ENCODE measurements at places on chromosomes 7 and 10.

- DNase-seq = no peak
Observed at GRCh38 chr10:127444155-127444554, 105.0 kb upstream of the NPS start.

GRCh38 chr7:48976253-48976652 lies 51.9 kb downstream of the CDC14C start:
- DNase-seq = no peak

- peak; percentile 39 for DNase-seq
Observed at GRCh38 chr10:80498833-80499741, 38.6 kb upstream of the SH2D4B start.

DNA sequence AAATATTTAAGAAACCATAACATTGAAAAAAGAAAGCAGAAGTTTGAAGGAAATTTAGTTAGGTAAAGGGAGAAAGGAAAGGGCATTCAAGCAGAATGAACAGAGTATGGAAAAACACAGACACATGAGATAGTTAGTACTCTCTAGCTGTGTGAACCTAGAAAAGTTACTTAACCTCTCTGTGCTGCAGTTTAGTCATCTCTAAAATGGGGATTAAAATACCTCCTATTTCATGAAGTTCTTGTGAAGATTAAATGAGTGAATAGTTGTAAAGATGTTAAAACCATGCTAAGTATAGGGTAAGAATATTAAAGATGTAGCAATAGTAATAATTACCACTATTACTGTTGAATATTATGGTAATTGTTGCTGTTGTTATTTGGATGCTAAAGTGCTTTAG lies 269.6 kb downstream of the SLC25A13 start:
- DNase-seq = no peak

DNA sequence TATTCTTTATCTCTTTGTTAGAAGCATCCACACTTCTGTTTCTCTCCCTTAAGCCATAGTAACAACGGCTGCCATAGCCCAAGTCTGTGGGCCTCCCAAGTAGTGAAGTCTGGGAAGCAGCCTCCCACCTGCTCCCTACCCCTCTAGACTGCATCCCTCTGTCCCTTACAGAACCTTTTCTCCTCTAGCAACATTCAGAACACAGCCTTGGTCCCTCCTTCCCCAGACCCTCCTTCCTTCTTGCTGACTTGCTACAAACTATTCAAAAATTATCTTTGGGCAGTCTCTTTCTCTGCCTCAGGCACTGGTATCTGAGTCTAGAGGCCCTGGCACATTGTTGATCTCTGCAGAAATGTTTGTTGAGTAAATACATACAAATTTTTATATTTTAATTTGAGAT lies 2.3 kb upstream of the NYAP1 start:
- no peak for DNase-seq

GRCh38 chr10:69397972-69398371 lies 18.7 kb downstream of the TACR2 start:
- peak; percentile 41 for DNase-seq

DNA sequence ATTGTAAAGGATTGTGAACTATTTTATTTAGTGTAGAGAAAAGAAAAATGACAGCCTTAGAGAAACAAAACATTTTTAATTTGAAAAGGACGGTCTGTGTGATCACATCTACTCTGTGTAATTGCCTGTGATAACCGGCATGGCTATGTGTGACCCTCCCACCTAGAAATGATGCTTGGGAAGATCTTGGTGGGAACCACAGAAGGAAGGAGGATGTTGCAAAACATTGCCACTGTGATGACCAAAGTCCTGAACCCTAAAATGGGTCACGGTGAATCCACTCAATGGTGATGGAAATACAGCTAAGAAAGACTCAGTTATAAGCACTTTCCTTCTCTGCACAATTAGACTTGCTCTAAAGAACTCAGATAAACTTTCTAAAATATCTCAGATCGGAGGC lies 221.3 kb upstream of the FRMD4A start:
- DNase-seq = no peak

DNA sequence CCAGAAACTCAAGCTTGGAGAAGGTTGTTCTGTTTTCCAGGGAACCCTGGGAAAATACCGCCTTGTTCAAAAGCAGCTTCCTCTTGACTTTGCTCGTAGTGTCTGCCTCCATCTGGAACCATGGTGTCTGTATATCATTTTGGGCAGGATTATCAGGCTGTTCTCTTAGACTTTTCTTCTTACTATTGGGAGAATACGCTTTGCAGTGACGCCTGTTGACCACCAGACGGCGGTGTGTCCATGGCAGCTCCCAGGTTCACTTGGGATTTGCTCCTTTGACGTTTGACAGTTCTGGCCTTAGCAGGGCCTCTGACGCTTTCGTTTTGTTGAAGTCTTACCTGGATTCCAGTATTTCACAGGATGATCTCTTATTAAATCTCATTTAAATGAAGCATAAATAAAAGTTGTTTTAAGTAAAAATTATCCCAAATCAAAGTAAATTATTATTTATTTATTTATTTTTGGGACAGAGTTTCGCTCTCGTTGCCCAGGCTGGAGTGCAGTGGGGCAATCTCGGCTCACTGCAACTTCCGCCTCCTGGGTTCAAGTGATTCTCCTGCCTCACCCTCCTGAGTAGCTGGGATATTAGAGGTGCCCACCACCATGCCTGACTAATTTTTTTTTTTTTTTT lies 41.8 kb upstream of the GJD4 start:
- peak; percentile 88 for DNase-seq

GRCh38 chr10:84706431-84706830 lies 378.0 kb downstream of the CCSER2 start:
- DNase-seq = no peak

DNA sequence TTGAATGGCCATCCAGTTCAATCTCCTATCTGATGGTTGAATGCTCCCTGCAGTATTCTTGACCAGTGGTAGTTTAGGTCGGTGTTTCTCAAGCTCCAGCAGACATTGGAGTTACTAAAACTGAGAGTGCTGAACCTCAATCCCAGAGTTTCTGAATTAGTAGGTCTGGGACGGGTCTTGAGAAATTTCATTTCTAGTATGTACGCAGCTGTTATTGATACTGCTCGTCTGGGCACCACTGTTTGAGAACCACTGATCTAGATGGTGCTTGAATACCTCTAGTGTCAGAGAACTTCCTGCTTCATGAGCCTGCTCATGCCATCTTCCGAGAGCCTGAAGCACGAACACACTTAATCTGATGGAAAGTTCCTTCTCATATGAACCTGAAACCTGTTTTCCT lies 99.4 kb upstream of the CREB5 start:
- DNase-seq = no peak

- DNase-seq = no peak
Observed at GRCh38 chr7:107277331-107277730, 108.5 kb downstream of the HBP1 start.

- no peak for DNase-seq
Observed at GRCh38 chr7:102064361-102065025, 222.2 kb upstream of the SH2B2 start.

- DNase-seq = no peak
Observed at GRCh38 chr10:117726596-117727295, 184.2 kb downstream of the EMX2 start.

DNA sequence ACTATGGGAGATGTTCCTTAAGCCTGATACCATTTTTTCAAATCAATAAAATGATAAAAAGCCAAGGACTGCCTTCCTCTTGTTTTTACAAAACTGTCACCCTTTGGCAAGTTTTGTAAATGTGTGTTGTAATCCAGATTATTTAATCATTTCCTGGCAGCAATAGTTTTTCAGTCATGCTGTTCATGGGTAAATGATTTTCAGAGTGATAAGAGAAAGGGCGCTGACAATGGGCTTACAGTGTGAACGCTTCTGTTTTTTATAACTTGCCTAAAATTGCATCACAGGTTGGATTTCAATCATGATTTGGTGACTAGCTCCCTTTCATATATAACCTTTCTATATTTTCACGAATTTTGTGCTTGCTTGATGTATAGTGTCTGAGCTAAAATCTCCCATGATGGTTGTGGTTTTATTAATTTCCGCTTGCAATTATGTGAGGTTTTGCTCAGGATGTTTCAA lies 19.0 kb upstream of the DMBT1 start:
- peak; percentile 62 for DNase-seq

DNA sequence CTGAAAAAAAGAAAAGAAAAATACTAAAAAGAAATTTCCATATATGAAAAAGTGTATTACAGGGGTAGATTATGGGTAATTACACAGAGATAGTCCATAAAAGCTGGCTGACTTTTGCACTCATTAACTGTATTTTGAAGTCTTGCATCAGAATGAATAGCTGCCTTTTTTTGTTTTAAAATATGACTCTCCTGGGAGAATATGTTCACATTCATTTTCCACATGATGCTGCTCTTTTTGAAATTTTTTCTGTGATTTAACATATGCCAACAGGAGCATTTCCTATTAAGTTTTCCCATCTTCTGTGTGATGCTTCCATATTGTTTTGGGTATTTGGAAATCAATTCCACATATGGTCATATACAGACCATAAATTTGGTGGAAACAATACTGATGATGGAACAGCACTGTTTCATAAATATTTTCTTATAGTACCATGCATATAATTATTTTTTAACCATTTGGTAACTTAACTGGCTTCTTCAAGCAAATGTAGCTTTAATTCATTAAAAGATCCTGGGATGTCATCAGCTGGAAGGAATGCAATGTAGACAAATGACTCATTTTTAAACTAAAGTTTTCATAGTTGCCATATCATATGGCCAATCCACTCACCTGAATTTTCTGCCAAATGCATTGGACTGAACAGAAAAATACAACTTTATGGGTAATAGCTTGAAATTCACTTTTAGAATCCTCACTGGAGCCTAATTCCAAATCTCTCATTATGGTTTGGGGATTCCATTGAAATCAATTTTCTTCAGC lies 313.9 kb upstream of the GLI3 start:
- no peak for DNase-seq

DNA sequence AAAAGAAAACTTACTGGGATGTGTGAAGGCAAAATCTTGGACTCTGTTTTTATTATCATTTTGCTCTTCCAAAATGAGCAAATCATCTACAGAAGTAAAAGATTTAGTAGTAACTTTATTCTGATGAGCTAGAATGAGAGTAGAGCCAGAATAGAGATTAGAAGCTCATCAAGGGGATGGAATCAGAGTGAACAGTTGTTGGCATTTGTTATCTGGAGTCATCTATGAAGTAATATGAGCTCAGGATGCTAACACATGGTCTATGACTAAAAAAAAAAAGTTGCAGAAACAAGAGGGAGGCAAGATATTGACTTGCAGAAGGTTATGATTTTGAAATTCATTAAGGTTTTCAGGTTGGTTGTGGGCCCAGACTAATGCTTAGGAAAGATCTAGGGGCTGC lies 409.1 kb upstream of the ETV1 start:
- DNase-seq = no peak

DNA sequence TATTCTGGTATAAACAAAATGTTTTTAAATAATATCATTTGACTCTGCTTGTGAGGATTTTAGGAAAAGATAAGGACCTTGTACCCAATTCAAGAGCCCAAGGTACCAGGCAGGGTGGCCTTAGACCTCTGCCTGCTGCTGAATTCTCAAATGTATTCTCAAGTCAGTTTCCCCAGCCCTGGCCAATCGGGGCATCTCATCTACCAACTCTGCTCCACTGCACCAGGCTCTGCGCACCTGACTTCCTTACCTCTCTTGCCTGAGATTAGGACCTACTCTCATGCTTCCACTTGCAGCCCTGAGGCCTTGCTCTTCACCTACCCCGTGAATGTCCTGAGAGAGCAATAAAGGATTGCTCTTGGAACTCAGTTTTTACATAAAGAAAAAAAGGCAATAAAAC lies 69.6 kb upstream of the EZH2 start:
- DNase-seq = no peak

DNA sequence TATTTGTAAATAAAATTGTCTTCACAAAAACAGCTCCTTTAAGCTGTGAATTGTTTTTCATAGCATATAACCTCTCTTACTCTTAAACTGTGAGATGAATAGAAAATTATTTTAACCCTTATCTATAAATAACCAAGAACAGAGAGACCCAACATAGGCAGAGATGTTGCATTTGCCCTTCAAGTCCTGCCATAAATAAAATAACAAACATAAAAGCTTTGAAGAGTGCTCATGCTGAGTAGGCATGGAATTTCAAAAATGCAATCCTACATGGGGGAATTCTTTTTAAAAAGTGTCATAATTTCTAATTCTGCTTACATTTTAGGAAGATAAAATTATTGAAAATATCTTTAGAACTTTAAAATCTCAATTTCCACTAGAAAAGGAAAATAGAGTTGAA lies 124.1 kb upstream of the FERD3L start:
- no peak for DNase-seq

DNA sequence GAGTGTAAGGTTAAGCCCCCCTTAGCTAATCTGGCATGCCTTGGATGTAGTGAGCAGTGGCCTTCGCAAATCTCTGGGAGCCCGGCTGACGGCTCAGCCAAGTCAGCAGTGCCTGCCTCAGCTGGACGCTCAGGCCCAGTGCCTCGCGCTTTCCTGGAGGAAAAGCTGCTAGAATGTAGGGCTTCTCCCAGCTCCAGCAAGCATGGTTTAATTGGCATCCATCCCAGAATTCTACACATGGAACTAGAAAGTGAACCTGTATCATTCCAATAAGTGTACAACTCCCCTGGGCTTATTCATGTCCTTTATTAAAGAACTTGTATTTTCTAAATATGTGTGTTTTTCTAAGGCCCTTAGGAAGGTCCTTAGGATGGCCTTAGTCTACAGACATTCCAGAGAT lies 287.8 kb upstream of the SHH start:
- DNase-seq = peak; percentile 42

DNA sequence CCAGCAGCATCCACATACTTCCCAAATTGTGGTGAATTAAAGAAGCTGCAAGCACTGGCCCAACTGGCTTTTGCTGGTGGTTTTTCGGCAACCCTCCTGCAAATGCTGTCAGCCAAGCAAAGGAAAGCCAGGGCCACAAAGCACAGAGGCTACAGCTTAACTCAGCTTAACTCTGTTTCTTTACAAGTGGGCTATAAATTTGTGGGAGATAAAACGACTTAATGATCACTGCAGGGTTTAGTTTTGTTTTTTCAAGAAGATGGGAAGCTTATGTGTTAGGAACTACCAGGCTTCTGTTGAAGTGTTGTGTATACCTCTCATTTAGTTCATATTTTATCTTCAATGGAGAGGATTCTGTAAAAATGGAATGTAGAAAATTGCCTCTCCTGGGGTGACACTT lies 110.6 kb downstream of the TACC2 start:
- DNase-seq = no peak

DNA sequence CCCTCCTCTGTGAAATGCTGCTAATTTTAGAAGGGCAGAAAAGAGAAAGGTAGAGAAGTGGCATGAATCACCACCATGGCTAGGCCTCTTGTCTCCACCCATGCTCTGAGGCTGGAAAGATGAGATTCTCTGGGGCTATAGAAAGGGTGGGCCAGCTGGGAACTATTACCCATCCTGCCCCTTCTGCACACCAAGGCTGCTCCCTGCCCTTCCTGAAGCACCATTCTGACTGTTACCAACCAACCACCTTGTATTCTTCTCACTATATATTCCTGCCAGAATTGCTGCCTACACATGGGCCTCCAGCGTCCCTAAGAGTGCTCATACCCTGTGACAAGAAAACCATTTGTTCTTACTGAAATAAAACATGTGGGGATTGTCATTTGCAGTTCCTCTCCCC lies 11.4 kb upstream of the DLX6 start:
- DNase-seq = no peak

- no peak for DNase-seq
Observed at GRCh38 chr7:21198921-21199320, 229.0 kb upstream of the SP4 start.

Data from brain (organoid and tissue), 16 donors.